ENCODE measurements at places on chromosomes 11 and 22. TPM values are rescaled to one million over a fixed set of nuclear protein-coding genes. Genes with fewer than 3 reads are reported as not detected.

The RAB39A gene
- 7.6 TPM for total RNA-seq

DNA sequence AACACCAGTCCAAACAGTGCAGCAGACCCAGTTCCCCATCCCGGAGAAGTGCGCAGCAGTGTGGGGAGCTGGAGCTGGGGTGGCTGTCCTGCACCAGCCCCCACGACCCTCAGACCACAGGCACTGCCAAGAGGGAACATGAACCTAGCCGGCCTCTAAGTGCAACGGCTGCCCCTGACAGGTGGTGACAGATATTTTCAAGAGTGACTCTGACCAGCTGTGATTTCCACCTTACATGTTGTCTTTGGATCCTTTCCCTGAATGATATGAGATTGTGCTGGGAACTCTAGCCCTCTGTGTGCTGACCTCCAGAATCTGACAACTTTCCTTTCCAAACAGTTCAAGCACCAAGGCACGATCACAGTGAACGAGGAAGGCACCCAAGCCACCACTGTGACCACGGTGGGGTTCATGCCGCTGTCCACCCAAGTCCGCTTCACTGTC lies 12.6 kb downstream of the SERPIND1 start:
- DNase-seq: no peak

- DNase-seq: no peak
Observed at GRCh38 chr11:44309478-44310205, at the start of gene ALX4. TSS of gene ALX4 (minus strand) at chr11:44310139. CDS start at chr11:44310062, 77 bp downstream.

The APOL4 gene
- total RNA-seq: 14.7 TPM

GRCh38 chr11:35376613-35377012 lies 42.7 kb downstream of the SLC1A2 start:
- no peak for DNase-seq

- DNase-seq: no peak
Observed at GRCh38 chr11:65865550-65866172, 5.4 kb downstream of the MUS81 start.

- DNase-seq: no peak
Observed at GRCh38 chr11:118277312-118277711, 13.2 kb upstream of the MPZL2 start.

- no peak for DNase-seq
Observed at GRCh38 chr11:63017306-63017974, 1.8 kb upstream of the SLC22A8 start.

The MAPK8IP1 gene
- 235 TPM for total RNA-seq
